ENCODE measurements at places on chromosomes 5 and 9.
A peak's percentile ranks its signal among the peaks of the same experiment; 100 is the strongest.

GRCh38 chr5:54547711-54548250 lies 30.2 kb downstream of the SNX18 start:
- peak; percentile 78 for DNase-seq

DNA sequence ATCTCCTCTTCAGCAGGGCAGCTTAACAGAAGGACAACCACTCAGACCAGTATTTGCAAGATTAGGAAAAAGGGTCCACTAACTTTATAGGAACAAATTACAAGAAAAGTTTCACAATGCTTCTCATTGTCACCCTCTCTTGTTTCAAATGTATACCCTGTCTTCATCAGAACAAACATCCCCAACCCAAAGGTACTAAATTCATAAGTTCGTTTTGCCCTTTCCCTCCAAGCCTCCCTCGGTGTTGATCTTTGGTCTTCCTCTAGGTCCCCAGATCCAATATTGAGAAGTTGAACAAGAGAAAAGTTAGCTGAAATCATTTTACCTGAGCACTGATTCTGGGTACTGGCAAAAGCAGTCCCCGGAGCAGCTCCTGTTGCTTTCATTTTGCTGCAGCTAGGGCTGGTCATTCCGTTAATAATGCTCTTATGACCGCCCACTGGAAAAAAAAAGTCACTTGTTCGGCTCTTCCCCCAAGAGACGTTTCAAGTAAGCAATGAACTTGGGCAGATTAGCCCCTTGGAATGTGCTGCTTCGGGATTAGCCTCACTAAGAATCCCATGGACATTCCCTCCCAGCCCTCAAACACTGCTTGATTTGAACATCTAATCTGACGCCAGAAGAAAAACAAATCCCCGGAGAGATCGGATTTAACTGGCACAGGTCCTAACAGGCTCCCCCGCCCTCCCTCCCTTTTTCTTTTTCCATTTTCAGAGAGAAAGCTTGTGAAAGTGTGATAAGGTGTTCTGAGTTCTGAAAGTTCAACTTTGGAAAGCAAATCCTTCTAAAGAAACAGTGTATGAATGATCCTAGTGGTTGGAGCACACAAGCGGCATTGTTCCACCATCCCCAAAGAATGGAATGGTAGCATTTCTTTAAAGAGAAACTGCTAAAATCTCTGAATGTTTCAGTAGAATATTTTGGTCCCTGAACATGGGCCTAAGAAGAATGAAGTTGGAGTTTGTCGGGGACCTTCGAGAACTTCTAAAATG lies 252.5 kb downstream of the TRPM3 start:
- DNase-seq: no peak

- no peak for DNase-seq
These were observed 133.0 kb downstream of the SLC28A3 start for GRCh38 chr9:84207491-84207951.

DNA sequence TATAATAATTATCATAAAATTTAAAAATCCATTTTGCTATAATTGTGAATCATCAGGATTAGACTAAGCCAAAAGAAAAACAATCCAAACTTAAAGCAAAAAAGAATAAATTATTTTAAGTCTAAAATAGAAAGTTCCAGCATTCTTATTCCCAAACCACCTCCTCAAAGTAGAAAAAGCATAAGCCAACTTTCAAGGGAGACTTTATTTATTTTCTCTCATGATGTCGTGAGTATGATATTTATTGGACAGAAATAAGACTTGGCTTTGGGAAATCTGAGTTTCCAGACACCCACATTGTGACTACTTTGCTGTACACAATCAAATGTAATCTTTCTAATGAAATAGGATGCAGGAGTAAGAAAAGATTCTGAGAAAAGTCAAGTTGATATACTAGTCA lies 372.1 kb downstream of the MTRR start:
- DNase-seq: no peak

DNA sequence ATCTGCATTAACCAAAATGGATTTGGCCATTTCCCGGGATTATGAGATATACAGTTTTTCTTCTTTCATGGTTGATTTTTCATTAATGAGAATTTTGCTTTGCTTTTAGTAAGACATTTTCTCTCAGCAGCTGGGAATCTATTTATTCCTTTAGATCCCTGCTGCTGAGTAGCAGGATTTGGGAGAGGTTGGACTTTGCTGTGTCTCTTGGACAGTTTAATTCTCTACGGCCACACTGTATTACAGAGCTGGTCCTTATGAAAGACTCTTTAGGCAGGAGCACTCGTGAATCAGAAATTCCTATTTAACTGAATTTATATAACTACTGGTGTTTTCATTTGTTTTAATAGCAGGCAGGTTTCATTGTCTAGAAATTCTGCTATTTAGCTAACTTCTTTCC lies 1.6 kb downstream of the UNC13B start:
- no peak for DNase-seq

GRCh38 chr5:132391870-132392269 lies 22.4 kb downstream of the SLC22A5 start:
- DNase-seq: no peak

DNA sequence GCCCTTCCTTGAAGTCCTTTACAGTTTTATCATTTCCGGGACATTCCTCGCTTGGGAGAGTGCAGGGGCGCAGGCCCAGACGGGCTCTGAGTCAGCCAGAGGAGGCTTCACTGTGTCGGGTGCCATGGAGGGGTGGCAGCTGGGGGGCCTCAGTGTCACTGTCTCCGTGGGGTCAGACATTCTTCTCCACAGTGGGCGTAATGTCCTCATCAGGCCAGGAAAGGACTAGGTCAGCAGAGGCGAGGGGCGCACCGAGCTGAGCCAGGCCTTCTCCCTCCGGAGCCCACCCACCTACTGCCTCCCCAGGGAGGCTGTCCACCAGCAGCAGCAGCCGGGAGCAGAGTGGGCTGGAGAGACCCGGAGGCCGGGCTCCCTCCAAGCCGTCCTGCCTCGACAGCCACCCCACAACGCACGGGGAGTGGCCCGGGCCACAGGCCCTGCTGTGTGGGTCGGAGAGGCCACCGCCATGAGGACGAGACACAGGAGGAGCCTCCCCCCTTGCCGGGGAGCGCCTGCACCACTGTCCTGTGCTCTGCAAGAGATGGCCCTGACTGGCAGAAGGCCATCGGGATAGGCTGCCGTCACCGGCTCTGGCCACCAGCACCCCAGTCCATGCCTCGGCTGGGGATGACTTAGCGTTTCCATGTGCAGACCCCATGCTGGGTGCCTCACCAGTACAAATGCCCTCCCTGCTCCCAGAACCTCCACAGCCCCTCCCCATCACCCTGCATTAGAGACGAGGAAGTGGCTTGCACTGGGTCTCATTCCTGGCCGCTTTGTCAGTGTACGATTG lies 26.5 kb downstream of the SARDH start:
- no peak for DNase-seq

- no peak for DNase-seq
These were observed 1448.7 kb upstream of the ACO1 start for GRCh38 chr9:30935730-30936129.

GRCh38 chr5:16763211-16763610 lies 146.4 kb upstream of the RETREG1 start:
- DNase-seq: no peak

DNA sequence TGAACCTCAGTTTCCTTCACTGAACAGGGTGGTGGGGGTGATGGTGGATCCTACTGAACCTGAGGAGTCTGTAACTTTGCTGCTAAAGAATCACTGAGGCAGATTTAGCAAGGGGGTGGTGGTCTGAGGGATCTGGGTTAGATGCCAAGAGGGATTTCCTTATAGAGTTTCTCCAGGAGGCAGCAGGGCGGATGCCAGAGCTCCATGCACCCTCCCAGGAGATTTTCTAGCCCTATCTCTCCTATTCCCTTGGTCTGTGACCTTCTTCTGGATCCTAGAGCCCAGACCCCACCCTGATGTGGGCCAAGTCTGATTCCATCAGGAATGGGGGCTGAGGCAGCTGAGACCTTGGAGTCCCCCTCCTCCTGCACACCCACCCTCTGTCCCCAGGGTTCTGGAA lies 6.0 kb downstream of the PTGS1 start:
- no peak for DNase-seq

- no peak for DNase-seq
These were observed at the start of gene CMYA5 for GRCh38 chr5:79689541-79690466. TSS of gene CMYA5 (plus strand) at chr5:79689836. CDS start at chr5:79689908, 72 bp downstream.

- DNase-seq: no peak
These were observed 18.9 kb downstream of the CSF1R start for GRCh38 chr5:150067405-150067960.

DNA sequence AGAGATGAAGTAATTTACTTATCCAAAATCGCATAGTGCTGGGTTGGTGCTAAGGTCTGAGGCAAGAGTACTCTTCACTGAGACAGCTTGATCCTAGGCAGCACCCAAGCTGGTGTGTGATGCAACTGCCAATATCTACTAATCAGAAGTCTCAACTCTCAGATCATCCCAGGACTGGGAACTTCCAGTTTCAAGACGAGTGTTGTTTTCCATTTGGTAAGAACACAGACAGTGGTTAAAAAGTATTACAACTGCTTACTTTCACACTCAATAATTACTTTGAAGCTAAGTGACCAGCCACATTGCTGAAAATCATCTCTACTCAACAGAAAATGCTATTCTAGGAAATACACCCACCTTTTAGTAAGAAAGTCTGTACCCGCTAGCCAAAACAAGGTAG lies 45.3 kb downstream of the FBXW11 start:
- DNase-seq: no peak

- DNase-seq: no peak
These were observed 82.9 kb downstream of the ADAMTS2 start for GRCh38 chr5:179262126-179262920.

DNA sequence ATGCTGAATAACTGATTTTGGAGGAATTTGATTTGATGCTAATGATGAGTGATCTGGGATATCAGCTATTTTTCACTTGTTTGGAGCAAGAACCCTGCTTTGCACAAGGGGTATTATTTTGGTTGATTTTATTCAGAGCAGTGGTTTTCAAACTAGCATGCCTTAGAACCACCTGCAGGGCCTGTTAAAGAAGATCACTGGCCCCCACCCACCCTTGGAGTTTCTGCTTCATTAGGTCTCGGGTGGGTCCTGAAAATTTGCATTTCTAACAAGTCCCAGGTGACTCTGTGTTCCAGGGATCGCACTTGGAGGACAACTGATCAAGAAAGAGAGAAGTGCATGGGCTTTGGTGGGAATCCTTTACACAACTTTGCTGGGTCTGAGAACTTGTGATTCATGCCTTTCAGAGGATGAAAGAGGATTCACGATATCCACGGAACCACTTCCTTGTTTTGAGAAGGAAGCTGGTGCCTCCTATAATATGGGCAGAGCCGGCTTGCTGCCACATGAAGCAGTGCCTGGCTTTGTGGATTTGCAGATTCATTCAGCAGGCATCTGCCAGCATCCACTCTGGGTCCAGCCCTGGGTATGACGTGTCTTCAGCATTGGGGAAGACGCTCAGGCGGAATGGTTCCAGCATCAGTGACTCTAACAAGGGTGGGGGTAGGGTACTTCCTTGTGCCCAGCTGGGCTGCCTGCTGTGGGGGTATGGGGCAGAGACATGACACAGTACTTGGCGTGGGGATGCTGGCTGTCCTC lies 106.6 kb upstream of the PITX1 start:
- DNase-seq: no peak

GRCh38 chr9:121703014-121703734 lies 51.7 kb downstream of the DAB2IP start:
- no peak for DNase-seq

GRCh38 chr5:117060099-117060498 lies 485.5 kb upstream of the SEMA6A start:
- DNase-seq: no peak

DNA sequence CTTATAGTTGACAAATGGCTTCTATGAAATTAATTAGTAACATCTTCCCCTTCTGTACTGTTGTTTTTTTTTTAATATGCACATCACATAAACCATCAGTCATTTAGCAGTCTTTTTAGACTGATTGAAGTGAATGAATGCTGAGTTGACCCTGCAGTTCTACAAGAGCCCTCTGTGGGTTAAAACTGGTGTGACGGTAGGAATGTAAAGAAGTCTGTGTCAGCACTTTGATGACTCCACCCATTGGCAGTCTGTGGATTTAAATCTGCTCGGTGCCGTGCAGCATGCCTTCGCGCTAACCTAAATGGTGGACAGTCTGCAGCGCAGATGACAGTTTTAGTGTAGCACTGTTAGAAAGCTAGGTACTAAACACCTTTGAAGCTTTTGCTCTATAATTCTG lies 3.1 kb downstream of the GTF3C4 start:
- DNase-seq: no peak

- no peak for DNase-seq
These were observed 514 bp downstream of the SOHLH1 start for GRCh38 chr9:135698767-135699166.
